Stimulated activated CD4-positive, alpha-beta T cell treated with anti-CD3 and anti-CD28 coated beads, Interleukin-4, amount 100 ng/mL, for 1 hour (primary cell): ENCODE measurements at places on chromosomes 2 and 18.

DNA sequence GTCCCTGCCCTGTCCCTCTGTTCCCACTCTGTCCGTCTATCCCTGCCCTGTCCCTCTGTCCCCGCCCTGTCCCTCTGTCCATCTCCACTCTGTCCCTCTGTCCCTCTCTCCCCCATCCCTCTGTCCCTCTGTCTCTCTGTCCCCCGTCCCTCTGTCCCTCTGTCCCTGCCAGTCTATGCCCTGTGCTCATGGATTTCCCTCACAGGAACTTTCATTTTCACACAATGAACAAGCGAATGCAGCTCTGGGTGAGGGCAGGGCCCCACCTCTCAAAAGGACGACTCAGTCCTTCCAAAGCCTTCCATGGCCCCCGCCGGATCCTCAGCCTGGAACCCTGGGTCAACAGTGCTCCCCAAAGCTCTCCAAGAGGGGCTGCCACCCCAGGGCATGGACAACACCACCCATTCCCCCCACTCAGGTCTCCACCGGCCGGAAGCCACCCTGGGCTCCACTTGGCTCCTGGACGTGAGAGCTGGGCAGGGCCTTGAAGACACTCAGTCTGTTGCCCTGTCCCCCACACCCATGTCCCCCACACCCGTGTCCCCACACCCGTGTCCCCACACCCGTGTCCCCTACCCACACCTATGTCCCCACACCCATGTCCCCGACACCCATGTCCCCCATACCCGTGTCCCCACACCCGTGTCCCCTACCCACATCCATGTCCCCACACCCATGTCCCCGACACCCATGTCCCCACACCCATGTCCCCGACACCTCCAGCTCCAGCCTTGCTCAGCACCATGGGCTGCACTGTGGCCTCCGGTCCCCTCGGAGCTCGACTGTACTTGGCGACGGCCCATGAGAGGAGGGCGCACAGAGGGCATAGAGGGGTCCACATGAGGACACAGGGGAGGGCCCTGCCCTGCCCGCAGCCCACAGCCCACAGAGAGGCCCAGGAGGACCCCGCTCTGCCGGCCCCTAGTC is 156.0 kb downstream of the PXDN start:
- DNase-seq, result no peak

GRCh38 chr2:2591542-2591940 is 260.5 kb upstream of the MYT1L start:
- DNase-seq, result no peak

GRCh38 chr18:77084688-77085035 is 47.9 kb downstream of the MBP start:
- DNase-seq, result no peak

DNA sequence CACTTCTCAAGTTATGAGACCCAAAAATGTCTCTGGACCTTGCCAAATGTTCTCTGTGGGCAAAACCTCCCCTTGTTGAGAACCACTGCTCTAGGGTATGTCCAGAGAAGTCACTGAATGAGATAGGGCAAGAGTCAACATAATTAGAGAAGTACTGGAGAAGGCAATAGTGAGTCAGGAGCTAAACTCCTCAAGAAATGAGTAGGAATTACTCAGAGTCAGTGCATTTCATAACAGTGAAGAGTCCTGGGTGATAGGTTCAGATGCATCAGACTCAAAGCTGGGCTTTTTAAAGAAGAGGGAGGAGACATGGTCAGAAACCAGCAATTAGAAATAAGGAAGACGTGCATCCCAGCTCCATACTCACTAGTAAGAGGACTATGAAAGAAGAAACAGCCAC is 38.6 kb upstream of the IHH start:
- no peak for DNase-seq
